HS-5 (cell line): ENCODE measurements at places on chromosomes 16 and 17.
A peak's percentile ranks its signal among the peaks of the same experiment; 100 is the strongest.

DNA sequence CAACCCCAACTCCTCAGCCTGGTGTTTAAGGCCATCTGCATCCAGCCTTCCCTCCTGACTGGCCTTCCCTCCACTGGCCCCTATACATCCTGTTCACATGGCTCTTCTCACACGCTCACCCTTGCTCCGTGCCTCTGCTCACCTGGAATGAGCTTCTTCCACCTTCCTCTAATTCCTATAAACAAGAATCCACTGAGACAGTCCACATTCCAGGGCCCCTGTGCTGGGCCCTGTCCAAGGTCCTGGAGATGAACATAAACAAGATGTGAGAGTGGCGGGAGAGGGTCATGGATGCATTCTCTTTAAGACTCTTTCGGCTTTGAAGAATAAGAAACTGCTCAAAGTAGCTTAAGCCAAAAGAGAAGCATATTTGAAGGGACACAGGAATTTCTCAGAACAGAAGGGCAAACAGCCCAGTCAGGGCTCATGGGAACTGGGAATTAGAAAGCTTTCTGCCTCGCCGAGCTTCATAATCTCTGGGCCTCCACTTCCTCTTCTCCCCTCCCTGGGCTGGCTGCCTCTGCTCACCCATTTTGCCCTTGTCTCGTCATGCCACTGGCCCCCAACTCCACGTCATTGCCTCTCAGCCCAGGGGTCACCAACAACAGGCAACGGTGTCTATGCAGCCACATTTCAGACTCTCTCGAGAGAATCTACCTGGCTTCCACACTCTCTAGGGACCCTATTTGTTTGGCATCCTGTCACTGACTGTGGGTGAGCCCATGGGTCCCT is 13.5 kb downstream of the SPPL2C start:
- DNase-seq = no peak

DNA sequence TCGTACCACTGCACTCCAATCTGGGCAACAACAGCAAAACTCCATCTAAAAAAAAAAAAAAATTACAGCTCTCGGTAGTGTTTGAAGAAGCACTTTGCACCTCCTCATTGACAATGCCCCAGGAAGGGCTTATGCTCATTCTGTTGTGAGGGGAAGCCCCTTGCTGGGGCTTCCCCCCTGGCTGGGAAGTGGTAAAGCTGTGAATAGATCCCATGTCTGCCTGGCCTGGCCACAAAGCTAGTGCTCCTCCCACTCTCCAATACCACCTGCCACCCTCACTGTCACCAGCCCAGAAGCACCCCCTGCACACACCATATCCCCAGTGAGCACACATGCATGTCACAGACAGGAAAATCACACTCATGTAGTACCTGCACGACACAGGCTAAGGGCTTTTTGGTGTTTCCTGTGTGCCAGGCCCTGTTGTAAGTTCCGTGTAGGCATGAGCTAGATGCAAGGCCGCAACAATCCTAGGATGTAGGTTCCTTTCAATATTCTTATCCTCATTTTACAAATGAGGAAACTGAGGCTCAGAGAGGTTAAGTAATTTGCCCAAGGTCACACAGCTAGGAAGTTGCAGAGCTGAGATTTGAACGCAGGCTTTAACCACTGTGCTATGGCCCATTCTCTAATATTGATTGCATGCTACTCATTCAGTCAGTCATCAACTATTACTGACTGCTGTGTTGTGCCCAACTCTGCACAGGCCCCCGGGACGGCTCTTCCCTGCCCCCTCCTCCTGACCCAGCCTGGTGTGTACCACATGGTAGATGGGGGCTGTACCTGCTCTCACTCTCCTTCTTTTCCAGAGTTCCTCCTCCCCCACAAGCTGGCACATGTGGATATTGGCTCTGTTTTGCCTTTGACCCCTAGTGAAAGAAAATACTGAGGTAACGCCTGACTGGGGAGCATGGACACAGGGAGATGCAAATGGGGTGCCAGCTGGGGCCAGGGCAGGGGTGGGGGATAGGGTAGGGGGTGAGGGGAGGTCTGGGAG is 11.9 kb upstream of the COL1A1 start:
- DNase-seq = no peak

GRCh38 chr16:12896562-12896961 is 4.8 kb upstream of the SHISA9 start:
- no peak for DNase-seq

DNA sequence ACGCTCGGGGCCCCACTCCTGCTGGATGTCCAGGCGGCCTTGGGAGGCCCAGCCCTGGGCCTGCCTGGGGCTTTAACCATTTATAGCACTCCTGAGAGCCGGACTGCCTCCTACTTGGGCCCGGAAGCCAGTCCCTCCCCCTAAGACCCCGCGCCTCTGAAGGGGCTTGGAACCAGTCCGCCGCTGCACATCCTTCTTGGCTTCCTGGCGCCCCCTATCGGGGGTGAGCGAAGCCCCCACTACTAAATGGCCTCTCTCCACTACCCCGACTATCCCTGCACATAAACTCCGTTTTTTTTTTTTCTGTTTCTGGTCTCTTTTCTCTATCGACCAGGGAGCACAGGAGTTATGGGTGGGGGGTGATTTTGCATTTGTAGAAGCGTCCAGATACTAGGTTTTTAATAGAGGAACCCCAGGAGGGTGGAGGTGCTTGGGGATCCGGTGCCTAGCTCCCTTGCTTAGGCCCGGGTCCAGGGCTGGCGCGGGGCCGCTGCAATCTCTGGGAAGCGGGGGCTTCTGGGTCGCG is 633 bp upstream of the NOL3 start:
- DNase-seq = no peak

DNA sequence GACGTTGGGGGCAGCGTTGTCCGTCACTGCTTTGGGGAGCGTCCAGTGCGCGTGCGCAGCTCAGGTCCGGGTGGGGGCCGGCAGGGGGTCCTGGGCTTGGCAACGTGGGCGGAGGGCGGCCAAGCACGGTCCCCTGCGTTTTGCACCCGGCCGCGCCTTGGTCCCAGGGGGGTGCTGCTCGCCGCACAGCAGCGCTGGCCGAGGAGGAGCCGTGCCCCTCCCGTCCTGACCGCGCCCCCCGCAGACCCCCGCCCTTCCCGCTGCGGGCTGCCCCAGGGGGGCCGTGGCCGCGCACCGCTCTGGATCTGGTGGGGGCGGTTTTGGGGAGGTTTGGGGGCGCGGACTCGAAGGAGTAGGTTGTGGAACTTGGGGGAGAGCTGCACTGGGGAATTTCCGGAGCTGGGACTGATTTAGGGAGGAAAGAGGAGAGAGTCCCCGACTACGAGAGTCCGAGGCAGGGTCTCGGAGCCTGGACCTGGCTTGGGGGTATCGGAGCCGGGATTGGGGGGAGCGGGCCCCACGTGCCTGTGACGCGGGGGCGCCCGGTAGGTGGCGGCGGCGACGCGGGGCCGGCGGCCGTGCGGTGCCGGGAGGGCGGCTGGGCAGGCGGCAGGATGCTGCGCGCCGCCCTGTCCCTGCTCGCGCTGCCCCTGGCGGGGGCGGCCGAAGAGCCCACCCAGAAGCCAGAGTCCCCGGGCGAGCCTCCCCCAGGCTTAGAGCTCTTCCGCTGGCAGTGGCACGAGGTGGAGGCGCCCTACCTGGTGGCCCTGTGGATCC is at the start of gene SLC9A5:
TSS of gene SLC9A5 (plus strand) at position 579 of the 777 bp plus-strand sequence. CDS start at position 615, 36 bp downstream.
- no peak for DNase-seq

- no peak for DNase-seq
These were observed 50.9 kb downstream of the ENGASE start for GRCh38 chr17:79125503-79125902.

DNA sequence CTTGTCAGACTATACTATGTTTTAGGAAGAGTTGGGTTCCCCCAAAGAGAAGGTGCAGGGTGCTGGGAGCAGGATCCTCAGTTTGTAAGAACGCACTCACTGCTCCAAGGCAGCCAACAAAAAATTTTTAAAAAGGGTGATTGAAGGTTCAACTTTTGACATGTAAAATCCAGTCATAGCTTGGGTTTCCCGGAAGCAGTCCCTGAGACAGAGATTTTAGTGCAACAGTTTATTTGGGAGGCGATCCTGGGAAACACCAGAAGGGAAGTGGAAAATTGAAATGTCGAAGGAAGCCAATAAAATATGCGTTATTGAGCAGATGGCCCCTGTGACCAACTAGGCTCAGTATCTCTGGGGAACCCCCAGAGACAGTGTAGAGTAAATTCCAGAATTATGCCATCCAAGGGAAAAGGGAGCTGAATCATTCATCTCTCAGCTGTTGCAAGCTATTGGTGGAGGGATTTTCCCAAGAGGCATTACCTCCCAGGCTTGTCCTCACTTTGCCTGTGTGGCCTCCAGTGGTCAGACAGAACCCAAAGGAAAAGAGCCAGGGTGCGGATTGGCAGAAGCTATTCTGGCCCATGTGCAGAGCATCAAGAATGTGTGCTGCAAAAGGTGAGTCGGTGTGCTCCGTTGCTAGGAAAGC is 72.9 kb downstream of the HS3ST3B1 start:
- peak; percentile 31 for DNase-seq

- DNase-seq = no peak
These were observed 23.2 kb upstream of the FASN start for GRCh38 chr17:82121246-82121645.

DNA sequence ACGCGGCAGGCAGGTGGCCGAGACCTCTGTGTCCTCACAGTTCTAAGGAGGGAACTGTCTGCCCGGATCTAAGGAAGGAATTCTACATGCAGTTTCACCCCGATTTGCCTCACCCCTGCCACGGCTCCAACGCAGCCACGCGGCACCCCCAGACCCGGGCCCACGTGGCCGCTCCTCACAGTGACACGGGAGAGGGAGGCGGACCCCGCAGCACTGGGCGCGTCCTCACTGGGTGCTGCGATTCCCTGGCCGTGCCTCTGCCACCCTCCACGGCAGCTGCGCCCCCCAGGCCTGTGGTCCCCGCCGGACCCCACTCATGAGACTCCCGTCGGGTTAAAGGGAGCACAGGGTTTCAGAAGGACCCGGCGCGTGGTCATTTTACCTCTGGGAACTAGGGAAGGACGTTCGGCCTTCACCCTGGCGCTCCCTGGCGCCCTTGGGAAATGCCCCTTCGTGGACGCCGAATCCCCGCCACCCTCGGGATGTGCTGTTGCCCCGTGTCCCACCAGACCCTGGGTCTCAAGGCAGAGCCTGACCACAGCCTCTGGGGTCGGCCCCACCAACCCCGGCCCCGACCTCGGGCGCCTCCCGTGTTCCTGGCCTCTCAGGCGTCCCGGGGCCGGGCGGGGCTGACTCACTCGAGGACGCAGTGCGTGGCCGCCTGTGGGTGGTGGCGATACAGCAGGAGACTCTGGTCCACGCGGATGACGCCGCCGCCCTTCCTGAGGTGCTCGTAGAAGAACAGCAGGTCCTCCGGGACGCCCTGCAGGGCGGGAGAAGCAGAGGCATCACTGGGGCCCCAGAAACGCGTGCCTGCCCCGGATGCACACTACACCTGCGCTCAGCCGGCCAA is 118.8 kb upstream of the METRNL start:
- DNase-seq = no peak

DNA sequence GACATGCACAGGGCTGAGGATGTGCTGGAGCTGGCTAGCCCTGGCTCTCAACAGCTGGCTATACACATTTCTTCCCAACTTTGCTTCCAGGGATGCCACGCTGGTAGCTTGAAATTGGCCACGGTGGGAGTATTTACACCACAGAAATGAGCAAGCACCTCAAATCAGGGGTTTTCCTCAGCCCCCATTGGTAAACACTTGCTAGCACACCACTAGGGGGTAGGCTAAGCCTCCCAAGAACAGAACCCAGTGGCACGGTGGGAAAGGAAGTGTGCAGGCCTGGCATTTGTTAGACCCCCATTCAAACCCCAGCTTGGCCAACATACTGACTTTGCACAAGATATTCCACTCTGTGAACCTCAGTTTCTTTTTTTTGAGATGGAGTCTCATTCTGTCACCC is 12.9 kb downstream of the DRC3 start:
- no peak for DNase-seq

- DNase-seq = no peak
These were observed 37.7 kb upstream of the DYNLRB2 start for GRCh38 chr16:80503107-80503506.

- no peak for DNase-seq
These were observed 30.2 kb downstream of the OGFOD1 start for GRCh38 chr16:56481468-56482122.

DNA sequence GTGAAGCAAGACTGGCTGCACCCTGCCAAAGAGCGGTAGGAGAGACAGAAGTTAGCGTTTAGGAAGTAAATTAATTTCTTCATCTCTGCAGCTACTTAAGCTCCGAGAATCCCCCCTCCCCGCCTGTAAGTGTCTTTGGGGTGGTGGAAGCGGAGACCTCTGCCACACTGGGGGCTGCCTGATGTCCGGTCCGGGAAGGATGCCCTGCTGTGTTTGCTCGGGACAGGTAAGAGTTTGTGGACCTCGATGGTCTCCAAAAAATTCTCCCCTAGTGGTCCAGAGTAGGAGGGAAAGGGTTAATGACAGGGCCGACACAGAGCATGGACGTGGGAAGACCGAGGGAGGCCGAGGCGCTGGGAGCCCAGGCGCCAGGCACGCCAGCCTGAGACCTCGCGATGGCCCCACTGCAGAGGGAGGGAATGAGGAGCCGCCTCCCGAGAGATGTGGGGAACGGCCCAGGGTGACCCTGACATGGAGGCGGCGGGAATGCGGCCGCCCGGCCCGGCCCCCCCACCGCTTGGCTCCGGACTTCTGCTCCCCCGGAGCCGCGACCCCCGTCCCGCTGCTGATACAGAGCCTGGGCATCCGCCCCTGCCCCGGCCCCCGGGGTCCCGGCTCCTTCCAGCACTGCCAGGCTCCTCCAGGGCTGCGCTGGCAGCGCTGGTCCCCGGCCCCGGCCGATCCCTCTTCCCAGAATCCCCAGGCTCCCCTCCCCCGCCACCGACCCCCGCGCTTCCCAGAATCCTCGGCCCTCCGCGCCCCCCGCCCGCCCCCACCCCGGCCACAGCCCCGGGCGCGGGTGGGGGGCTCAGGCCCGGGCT is 680 bp downstream of the ZNF629 start:
- no peak for DNase-seq

- DNase-seq = no peak
These were observed 363.4 kb downstream of the CDH13 start for GRCh38 chr16:82990155-82990554.

- DNase-seq = no peak
These were observed 16.4 kb downstream of the PIMREG start for GRCh38 chr17:6460531-6461161.

DNA sequence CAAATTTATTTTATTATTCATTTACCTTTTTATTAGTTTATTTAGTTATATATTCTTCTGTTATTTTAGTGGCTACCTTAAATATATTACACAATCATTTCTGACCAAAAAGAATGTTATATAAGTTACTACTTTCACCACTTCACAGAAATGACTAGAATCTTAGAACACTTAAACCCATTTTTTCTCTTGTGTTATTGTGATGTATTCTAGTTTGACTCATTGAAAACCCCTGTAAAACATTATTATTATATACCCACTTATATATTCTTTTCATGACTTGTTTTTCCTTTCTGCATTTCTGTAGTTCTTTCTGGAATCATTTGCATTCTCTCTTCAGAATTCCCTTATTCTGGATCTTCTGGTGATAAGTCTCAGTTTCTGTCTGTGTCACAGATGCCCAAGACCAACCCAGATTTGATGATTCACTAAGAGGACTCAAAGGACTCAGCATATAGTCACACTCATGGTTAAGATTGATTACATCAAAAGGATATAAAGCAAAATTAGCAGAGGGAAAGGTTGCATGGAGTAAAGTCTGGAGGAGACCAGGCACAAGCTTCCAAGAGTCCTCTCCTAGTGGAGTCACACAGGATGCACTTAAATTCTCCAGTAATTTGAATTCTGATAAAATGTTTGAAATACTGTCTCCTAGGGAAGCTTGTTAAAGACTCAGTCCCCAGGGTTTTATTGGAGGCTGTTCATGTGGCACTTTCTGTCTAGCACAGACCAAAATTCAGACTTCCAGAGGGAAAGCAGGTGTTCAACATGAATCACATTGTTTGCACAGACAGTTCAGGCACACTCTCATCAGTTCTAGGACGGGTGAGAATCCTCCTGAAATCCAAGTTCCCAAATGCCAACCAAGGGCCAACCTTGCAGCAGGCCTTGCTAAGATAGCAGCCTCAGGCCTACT is 7.7 kb downstream of the GINS3 start:
- DNase-seq = no peak
